ENCODE measurements at places on chromosomes 3 and 15.

DNA sequence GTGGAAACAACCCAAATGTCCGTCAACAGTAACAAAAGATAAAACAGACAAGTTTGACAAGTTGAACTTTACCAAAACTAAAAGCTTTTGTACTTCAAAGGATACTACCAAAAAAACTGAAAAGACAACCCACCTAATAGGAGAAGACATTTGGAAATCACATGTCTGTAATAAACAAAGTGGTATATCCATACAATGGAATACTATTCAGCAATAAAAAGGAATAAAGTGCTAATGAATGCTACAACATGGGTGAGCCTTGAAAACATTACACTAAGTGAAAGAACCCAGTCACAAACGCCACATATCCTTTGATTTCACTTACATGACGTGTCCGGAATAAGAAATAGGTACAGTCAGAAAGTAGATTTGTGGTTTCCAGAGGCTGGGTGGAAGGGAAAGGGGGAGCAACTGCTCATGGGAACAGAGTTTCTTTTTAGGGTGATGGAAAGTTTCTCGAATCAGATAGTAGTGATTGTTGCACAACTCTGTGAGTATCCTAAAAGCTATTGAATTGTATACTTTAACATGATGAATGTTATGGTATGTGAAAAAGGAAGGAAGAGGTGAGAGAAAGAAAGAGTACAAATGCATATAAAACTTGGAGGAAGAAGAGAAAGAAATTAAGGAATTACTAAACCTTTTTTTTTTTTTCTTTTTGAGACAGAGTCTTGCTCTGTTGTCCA is 72.7 kb upstream of the ABHD2 start:
- no peak for DNase-seq

DNA sequence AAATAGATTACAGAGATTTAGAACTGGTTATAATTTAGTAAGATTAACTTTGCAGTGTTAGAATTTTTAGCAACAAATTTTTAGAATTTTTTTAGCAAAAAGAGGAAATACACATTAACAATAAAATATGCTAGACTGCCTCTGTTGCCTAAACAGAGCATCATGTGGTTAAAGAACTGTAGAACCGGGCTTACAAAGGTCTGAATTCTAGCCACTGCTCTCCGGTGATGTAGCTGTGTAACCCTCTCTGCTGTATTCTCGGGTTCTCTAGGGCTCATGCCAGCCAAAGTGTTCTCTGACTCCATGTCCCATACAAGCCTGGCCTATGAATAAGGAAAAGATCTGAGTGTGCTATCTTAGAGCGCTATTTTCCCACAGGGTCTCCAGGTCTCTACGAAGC is 2.9 kb upstream of the P2RY12 start:
- no peak for DNase-seq

- no peak for DNase-seq
Measured at GRCh38 chr15:97995192-97995591, 34.7 kb downstream of the ARRDC4 start.

- DNase-seq: no peak
Measured at GRCh38 chr3:135012101-135012500, 217.0 kb downstream of the EPHB1 start.

DNA sequence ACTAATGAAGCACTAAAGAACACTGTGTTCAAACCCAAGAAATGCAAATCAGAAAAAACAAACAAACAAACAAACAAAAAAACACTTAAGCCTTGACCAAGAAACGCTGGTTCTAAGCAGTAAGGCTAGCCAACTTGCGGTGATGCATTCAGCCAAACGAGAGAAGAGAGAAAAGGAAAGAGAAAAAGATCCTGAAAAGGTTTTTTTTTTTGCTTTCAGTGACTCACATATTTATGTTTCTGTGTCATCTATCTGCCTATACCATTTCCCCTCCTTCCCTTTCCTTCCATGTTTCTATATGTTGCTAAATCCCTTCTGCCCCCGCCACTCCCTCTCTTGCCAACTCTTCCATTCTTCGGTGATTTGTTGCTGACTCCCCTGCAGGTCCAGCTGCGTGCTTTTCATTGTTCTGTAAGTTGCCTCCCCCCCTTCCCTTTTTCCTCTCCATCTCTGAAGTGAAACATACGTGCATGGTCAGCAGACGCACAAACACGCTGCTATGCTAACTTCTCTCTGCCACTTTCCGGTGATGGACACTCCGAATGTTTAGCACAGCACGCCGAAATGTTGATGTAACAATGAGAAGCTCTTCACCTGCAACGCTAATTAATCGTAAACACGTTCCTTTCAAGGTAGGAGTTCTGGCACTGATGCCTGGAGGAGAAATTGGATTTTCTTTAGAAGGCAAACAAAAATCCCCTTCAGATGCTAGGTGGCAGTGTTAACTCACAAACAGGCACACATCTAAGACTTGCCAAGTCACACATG is 154.4 kb downstream of the TUSC7 start:
- DNase-seq: no peak

DNA sequence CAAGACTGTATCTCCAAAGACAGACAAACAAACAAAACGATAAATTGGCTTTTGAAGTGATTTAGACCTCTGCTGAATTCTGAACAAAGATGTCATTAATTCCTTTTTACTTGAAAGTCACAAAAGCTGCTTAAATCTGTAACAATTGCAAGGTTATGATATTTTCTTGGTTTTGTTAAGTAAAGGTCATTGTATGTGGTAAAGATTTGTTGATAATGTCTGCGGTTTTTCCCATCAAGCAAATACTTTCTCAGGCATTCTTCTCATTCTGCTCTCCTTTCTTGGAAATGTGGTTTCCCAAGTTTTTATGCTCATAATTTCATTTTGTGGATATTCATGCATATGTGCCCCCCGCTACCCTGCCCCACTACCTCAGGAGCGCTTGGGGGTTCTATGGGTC is 116.5 kb downstream of the SLMAP start:
- no peak for DNase-seq

GRCh38 chr15:22810853-22811338 is 24.5 kb downstream of the NIPA1 start:
- DNase-seq: no peak

DNA sequence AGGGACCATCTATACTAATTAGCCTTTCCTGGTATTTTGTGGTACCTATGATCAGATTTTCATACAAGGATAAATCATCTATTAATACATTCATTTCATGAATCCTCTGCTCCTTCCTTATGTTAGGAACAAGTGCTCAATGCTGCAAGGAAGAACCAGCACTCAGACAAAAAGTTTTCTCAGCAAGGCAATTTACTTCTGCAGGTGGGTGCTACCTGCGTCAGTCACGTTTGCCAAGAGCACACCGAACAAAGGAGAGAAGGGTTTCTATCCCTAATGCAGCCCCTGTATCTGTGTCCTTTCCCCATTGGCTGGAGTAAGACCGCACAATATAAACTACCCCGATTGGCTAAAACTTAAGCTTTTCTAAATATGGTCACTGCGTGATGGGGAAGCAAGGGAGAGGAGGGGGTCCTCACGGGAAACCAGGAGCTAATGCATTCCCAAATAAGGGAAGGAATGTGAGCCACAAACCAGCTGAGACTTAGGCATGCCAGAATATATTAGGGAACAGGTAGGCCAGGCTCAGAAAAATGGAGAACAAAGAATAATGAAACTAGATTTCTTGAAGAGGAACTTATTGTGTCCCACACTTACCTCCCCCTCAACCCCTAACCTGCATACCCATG is 76.5 kb downstream of the AQR start:
- DNase-seq: no peak

GRCh38 chr3:1262246-1262645 is 169.4 kb downstream of the CNTN6 start:
- no peak for DNase-seq

- DNase-seq: no peak
Measured at GRCh38 chr15:67024314-67024997, 40.9 kb upstream of the SMAD3 start.

DNA sequence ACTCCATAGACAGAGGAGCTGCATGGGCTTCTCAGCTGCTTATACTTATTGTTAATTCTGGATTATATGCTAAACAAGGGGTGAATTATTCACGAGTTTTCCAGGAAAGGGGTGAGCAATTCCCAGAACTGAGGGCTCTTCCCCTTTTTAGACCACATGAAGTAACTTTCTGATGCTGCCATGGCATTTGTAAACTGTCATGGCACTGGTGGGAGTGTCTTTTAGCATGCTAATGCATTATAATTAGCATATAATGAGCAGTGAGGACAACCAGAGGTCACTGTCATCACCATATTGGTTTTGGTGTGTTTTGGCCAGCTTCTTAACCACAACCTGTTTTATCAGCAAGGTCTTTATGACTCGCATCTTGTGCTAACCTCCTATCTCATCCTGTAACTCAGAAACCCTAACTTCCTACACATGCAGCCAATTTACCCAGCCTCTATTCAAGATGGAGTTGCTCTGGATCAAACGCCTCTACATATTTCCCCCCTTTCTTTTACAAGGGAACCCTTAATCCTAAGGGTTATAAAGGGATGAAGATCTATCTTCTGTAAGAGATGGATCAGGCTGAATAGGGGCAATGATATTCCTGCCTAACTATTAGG is 12.1 kb upstream of the DMXL2 start:
- DNase-seq: no peak

DNA sequence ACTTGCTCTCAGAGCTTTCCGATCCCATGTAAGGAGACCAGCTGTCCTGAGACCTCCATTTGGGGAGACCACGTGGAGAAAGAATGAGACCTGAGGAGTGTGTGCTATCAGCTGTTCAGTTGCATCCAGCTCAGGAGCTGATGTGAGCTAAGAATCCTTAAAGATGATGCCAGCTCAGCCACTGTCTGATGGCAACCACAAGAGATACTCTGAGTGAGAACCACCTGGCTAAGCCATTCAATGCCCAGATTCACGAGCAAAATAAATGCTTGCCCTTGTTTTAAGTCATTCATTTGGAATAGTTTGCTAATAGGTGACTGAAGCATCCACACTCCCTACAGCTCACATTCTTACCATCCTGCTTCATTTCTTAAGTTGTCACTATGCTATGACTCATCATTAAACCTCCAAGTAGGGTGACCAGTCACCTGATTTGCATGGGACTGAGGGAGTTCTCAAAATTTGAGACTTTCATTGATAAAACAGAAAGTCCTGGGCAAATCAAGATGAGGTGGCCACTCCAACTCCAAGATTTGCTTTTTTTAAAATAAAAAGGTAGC is 56.4 kb downstream of the SPTSSB start:
- DNase-seq: no peak

DNA sequence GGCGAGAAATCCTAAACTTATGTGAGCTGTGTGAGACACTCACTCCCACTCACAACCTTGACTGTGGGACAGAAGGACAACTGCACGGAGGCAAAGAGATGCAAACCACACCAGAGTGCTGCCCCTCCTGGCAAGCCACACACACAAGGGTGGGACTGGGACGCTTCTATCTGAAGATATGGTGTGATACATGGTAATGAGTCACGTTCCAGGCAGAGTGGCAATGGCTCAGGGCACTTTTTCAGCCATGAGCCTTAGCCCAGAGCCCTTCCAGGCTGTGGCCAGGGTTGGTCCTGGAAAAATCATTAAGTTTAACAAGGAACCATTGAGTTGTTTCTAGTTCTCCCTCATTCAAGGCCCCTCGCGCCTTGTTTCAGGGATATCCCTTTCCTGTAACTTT is 56.1 kb downstream of the WNT5A start:
- DNase-seq: no peak

DNA sequence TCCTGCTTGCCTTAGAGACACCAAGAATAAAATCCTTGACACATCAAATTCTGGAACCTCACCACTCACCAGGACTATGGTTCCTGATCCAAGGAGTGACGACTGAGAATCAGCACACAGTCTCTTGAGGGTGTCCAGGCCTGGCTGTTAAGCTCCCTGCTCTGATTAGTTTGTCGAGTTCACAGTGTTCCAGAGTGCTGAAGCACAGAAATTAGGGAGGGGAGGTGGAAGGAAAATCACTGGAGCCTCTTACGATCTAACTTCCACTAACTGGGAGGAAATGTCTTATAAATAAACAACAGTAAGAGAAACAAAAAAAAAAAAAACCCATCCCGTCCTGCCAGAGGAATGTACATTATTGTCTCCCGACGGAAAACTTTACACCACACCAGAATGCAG is 330.2 kb downstream of the TIGIT start:
- DNase-seq: no peak

DNA sequence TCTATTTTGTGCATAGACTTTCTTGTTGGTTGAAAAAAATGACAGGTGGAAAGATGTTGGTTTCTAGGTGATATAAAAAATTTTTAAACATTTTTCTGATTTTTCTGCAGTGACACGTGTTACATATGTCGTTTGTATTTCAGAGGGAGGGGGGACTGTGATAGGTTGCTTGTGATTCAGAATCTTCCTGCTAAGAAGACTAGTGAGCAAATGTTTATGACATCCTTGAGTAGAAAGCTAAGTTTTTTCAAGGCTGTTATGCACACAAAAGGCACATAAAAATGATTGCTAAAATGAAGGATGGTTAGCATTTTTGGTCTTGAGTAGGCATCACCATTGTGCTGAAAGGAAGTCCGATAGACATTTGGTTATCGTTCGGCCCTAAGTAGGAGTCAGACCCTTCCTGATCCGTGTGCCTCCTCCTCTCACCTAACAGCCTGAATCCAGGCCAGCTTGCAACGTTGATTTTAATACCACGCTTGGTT is 1.5 kb downstream of the ZNF639 start:
- no peak for DNase-seq

GRCh38 chr15:52822475-52822874 is 32.3 kb upstream of the ONECUT1 start:
- no peak for DNase-seq

DNA sequence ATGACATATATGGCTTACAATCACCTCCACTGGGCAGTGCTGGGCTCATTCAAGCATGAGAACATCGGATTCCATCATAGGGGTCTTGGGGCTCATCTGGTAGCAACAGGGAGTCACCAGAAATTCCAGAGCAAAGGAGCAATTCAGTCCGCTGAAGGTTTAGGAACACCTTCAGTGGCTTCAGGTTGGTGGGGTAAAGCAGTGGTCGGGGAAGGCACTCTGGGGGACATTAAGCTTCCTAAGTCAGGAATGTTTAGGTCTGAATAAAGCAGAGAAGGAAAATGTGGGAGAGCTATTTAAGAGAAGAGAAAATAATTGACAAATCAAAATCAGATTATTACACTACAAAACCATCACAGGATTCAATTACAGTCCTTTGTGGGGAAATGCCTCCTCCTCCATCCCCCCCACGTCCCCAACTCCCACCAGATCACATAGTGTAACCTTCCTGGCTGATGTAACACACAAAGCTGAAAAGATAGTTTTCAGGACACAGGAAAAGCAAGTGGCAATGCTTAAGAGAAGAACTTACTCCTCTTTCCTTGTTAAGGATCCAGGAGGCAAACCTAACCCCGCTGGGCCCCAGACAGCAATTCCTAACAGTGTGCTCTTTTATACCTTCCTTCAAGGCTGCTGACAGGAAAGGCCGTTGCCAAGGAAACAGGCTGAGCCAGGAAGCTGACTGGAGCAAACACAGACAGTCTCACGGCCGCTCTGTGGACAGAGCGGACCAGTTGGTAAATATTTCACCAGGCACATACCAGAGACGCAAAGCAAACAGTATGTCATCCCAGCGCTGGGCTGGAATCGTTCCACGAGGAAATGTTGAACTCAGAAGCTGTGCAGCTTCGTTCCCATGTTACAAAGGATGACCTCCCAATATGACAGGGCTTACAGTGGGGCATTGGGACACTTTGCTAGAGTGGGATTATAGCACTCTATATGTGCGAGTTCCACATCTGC is 57.5 kb upstream of the LMCD1 start:
- DNase-seq: no peak

GRCh38 chr3:18900994-18901393 is 247.3 kb upstream of the KCNH8 start:
- DNase-seq: no peak
